Right hindlimb (tissue), 1 donor: ENCODE measurements at places on chromosomes 12 and 14.

DNA sequence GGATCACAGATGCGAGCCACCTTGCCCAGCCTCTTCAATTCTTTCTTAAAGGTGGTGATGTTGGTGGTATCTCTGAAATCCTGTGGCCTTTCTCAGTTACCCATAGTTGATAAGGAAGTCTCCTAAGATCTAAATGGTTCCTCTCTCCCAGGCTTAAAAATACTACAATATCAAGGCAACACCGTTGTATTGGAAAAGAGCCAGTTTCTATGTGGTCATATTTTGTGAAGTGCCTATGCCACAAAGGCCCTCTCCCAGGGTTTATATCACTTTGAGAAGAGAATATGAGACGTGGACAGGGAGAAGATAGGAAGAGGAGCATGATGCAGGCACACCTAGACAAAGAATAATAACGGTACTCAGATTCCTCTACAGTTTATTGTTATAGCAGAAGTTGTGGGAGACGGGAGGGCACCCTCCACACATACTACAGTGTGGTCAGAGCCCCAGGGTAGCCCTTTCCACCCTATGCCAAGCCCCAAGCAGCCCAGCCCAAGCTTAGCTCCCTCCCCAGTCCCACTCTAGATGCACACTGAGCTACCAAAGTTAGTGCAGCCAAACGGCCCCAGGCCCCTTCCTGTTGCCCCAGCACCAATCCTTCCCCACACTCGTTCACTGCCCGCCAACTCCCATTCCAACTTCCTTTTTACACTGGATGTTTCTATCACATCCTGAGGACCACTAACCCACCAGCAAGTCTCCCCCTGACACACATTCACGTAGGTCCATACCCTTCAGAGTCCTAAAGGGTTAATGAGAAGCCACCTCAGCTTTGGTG, 8.3 kb downstream of the NDRG2 start:
- DNase-seq: no peak

DNA sequence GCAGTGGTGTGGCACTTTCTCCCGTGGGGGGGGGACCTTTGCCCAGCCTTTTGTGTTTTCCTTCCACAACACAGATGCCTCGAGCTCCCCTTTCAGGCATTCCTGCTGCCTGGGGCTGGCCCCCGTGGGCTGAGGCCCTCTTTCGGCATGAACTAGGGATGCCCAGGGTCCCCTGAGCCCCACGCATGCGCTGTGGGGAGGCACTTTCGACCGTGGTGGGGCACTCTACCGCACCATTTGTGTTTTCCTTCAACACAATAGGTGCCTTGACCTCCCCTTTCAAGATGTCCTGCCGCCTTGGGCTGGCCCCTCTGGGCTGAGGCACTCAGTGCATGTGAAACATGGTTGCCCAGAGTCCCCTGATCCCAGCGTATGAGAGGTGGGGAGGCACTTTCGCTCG, 363.7 kb downstream of the ALG10 start:
- no peak for DNase-seq

- no peak for DNase-seq
These were observed 4.0 kb upstream of the SYNDIG1L start for GRCh38 chr14:74429991-74430390.

DNA sequence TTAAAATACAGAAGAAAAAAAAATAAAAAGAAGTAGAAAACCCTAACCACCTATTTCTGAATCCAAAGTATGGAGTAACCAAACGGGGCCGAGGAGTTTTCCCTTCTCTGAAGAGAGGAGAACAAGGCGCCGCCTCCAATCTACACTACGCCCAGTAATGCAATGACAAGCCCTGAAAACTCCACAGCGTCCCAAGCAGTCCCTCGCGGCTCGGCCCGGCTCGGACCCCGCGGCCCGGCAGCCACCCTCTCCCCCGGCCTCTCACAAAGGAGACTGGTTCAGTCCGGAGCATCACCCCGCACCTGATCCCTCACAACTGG, 371 bp downstream of the CHD8 start:
- no peak for DNase-seq

DNA sequence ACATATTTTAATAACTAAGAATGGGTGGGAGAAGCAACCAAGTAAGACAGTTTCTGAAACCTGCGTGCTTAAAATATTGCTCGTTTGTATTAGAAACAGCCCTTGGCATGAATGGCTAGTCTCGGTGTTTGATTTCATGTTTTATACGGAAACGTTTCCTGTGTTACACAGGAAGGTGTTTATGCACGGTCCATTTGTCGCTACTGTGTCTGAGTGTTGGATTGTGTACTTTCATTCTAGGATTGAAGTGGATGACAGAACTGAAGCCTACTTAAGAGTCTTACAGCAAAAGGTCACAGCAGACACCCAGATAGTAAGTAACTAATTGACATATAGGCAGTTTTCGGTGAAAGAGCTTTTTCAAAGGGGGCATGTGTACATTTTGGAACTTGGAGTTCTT, 19.6 kb downstream of the PIWIL1 start:
- no peak for DNase-seq

GRCh38 chr12:128672893-128673292, 150.9 kb downstream of the SLC15A4 start:
- DNase-seq: no peak

GRCh38 chr12:104681012-104681690, 224.4 kb downstream of the CHST11 start:
- no peak for DNase-seq

GRCh38 chr12:17276196-17276595, 670.2 kb upstream of the LMO3 start:
- DNase-seq: no peak

- no peak for DNase-seq
These were observed 223.2 kb downstream of the ADGRD1 start for GRCh38 chr12:131176926-131177325.

- DNase-seq: no peak
These were observed 125.4 kb downstream of the SLC38A6 start for GRCh38 chr14:61106271-61106958.

DNA sequence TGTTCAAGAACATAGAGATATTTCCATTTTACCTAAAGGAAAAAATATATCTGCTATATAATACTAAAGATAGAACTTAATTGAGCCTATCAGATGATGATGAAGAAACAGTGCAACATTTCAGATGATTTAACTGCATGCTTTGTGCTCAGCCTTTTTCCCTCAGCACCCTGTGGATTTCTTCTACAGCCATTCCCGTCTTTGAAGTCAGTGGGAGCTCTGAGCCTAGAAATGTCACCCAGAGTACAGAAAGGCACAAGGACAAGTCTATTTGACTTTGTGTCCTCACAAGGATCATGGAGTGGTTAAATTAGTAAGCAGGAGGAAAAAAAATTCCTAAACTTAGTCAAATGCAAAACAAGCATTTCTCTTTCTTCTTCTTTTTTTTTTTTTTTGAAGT, 994.0 kb upstream of the FLRT2 start:
- no peak for DNase-seq

DNA sequence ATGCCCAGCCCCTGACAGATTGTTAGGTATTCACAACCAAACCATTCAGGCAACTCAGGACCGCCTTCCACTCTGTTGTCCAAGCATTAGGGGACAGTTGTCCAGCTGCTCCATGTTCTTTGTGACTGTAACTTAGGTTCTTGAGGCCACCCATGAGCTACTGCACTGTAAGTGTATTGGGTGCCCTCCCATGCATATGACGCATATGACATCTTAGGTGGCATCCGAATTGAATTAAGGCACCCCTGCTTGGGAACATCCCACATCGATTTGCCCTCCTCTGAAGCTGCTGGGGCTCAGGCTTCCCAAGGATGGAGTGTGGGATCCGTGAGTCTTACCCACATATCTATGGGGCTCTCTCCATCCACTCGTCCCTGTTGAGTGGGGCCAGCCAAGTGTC, 17.7 kb downstream of the RFLNA start:
- no peak for DNase-seq

- DNase-seq: no peak
These were observed 220.8 kb downstream of the ZFP36L1 start for GRCh38 chr14:68571928-68572525.

DNA sequence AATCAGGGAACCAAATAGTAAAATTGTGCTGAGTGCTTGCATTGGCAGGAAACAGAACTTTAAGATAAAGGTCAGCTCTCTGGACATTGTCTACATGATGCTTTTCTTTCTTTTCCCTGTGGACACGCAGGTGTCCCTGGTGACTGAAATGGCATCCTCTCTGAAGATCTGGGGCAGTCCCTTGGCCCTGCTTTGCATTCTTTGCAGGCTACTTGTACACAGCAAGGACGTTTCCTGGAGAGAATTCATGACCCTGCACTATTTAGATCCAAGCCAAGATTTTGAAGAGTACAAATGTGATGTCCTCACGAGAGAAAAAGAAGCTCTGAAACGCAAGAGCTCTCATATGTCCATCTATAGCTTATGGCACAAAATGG, 11.3 kb upstream of the EDDM3A start:
- no peak for DNase-seq

- DNase-seq: no peak
These were observed 1.5 kb downstream of the KLRB1 start for GRCh38 chr12:9606247-9606646.

DNA sequence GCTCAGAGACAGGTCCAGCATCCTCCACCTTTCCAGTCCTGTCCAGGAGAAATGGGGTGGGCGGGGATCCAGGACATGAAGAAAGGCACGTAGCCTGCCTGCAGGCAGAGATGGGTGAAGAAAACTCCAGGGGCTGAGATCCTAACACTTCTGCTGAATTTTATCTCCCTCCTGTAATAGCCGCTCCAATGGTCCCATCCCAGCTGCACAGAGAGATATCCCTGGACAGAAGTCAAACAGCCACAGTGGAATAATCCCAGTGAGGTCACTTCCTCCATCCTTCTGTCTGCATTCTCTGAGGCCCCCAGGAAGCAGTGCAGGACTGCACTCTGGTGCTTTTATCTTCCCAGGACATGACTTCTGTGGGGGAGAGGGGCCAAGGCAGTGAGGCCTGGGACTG, 26.3 kb downstream of the KRT18 start:
- DNase-seq: no peak

DNA sequence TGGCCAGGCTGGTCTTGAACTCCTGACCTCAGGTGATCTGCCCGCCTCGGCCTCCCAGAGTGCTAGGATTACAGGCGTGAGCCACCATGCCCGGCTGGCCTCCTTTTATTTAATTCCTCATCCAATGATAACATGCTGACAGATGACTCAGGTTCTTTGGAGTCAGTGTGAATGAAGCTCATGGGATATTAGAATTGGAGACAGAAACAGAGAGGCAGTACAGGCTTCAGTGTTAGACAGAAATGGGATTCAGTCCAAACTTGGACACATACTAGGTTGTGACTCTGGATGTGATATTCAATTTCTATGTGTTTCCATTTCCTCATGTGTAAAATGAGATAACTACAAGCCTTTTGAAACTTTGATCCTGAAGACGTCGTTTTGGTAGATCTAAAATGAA, 47.3 kb downstream of the PDE3A start:
- DNase-seq: no peak

DNA sequence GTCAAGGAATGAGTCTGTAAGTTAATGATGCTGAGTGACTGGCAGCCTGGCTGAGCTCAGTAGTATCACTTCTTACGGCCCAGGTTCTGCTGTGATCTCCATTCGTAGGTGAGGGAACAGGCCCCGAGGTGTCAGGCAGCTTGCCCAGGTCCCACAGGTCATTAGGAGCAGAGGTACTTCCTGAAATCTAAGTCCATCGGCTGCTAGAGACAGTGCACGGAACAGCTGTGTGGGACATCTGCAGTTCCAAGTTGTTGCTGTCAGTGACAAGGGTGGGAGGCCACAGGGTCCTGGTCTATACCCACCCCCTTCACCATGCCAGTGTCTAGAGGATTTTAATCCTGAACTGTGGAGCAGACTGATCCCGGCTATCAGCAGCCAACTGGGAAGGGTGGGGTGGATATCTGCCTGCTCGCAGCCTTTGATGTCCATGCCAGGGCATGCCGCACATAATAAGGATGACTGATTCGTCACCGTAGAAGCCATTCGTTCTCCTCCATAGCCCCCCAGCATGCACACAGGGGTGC, 82.3 kb upstream of the RIN3 start:
- no peak for DNase-seq

GRCh38 chr14:77303417-77304156, 17.1 kb downstream of the POMT2 start:
- no peak for DNase-seq

DNA sequence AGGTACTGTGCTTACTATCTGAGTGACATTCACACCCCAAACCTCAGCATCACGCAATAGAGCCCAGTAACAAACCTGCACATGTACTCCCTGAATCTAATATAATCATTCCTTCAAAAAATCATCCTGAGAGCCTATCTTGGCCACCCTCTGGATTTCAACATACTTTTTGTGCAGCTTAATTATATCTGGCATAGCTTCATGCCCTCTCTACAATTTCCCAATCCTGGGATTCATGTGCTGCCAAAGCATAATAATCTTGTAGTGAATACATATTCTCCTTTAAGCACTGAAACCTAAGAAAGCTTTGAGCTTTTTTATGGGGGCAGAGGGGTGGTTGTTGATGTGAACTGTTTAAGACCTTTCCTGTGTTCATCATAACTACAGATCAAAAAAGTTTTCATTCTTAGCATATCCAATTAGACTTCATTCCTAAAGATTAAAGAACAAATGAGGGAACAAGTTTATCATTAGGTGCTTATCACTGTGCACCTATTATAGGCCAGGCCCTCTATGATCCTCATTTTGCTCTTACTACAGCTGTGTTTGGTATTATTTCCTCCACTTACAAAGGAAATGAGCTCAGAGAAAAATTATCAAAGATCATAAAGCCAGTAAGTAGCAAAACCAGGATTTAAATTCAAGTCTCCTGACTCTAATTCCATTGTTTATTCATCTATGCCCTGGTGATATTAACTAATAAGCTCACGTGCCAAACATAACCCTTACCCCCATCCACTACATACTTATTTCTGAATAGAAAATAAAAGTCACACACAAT, 51.2 kb downstream of the SINHCAF start:
- no peak for DNase-seq

GRCh38 chr12:32561931-32562341, 117.2 kb upstream of the DNM1L start:
- no peak for DNase-seq

DNA sequence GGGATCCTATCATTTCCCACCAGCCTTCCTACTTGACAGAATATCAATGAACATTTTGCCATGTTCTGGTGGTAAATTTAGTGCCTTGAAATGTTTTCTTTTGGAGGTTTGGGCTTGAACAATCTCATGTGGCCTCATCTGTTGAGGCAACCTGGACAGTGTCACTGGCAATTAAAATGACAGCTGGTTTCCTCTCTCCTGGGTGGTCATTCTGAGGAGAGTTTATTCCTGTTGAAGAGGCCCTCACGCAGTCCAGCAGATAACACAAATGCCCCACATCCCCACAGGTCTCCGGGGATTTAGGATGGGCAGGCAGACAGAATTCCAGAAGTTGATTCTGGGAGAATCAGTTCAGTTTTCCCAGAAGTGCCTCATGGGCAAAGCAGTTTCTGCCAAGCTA, 41.9 kb downstream of the MMAB start:
- DNase-seq: no peak

DNA sequence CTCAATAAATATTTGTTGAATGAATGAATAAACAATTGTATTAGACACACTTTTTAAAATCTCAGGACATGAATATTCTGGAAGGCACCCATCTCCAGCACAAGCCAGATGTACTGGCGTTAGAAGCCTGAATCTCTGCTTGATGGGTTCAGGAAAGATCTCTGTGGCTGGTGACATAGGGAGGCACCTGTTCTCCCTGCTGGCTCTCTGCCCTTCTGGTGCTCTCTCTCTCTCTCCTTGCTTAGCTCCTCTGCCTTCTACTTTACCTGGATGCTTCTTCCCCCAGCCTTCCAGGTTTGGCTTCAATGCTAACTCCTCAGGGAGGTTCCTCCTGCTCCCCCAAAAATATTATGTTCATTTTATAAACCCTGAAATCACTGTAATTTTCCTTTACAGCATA, 1.5 kb downstream of the CYP46A1 start:
- DNase-seq: no peak
